ENCODE measurements at places on chromosomes 2 and 18.

GRCh38 chr2:229265727-229266126, 5.4 kb downstream of the PID1 start:
- no peak for DNase-seq

DNA sequence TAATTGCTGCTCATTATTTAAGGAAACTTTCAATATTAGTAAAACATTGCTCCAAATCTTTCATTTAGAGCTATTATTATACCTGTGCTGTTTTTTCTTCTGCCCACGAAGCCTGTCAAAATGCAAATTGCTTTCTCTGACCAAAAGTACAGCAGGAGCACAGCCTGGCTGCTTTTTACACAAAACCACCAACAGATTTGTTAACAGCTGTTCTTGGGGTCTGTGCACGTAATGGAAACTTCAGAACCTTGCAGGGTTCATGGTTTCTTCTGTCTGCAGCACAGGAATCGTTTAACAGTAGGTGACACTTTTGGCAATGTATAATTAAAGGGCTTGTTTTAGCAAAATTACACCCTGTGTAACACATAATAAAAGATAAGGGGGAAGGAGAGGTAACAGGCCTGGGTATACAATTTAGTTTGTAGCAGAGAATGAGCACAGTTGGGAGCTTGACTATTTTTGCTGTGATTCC, 447.3 kb downstream of the KCNJ3 start:
- DNase-seq = no peak

GRCh38 chr2:113309655-113310387, 31.1 kb upstream of the PAX8 start:
- no peak for DNase-seq

DNA sequence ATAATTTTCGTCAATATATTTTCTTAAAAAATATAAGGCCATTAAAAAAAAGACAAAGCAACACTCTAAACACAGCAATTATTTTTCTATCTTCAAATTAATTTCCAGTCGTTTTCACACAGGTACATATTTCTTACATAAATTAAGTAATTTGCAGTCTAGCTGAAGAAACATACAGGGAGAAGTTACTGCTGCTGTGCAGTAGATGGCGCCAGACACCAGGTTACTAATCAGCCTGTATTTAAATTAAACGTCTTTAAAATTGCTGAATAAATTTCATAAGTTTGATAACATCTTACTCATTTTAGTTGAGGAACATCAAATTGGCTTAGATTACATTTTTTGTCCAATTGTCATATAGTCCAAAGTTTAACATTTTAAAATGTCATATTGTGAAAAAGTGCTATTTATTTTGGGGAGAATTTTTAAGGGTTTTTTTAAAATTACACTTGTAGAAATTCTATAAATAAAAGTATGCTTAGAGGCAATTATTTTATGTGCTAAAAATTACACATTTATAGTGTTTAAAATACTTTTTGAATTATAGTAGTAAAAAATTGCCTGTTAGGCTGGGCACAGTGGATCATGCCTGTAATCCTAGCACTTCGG, 88.4 kb downstream of the PMAIP1 start:
- peak; percentile 53 for DNase-seq

DNA sequence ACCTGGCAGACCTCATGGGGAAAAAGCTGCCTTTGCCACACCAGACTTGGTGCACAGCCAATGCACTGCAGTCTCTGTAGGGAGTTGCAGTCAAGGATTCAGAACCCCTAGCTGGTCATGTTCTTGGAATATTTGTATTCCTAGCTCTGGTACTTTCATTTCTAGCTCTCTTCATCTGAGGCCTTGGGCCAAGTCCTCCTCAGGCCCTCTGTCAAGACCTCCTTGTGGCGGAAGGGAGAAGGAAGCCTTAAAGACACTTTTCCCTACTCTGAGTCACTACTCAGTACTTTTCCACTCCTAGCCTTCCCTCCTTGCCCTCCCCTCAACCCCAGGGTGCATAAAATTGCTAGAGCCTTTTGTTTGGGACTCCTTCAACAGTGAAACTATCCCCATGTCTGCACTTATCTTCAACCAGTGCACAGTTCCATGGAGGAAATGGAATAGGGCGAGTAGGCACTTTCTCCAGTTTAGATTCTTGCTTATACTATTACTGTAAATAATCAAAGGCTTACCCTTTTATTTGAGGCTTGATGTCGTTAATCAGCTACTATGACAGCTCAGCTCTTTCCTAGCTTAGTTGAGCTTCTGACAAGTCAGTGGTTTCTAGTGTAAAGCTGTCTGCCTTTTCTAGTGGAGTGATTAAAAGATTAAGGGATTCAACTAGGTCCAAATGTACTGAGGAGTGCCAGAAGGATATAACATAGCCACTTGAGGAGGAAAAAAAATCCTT, 15.8 kb downstream of the M1AP start:
- peak; percentile 18 for DNase-seq

GRCh38 chr2:129478902-129479517, 500.5 kb upstream of the RAB6C start:
- DNase-seq = no peak

DNA sequence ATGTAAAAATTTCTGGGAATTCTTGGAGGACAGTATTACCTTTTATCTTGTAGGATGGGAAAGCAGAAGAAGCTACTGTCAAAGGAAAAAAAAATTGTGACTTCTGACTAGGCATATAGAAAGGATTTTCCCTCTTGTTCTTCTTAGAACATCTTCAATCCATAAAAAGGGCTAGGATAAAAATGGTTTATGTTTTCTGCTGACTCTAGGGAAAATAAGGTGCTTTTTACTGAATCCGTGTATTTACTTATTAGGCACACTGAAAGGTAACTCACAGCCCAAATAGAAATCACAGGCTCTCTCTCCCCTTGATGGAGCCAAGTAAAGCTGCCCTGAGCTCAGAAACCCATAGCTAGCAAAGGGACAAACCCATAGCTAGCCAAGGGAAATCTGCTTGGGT, 74.6 kb downstream of the EPAS1 start:
- no peak for DNase-seq

GRCh38 chr2:99841749-99842148, 300.6 kb downstream of the AFF3 start:
- peak; percentile 41 for DNase-seq

GRCh38 chr2:108145557-108146326, 94.0 kb upstream of the SULT1C3 start:
- peak; percentile 1 for DNase-seq

GRCh38 chr18:79494936-79495335, 99.2 kb downstream of the NFATC1 start:
- DNase-seq = no peak

GRCh38 chr2:120763931-120764330, 28.3 kb downstream of the GLI2 start:
- no peak for DNase-seq

DNA sequence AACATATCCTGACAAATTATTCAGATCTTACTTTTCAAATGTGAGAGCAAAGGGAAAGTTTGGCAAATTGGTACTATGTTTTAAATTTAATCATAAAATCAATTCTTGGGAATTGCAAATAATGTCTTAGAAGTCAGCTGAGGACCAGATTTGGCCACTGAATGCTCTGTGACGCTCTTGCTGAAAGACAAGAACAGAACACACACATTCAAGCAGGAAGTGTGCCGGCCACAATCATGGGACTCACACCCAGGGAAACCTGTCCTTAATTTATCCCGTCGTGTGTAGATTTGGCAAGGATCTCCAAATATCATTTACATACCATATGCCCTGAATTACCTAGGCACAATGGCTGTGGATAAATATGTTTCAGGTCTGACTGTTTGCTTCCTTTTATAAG, 253.1 kb downstream of the TCF4 start:
- no peak for DNase-seq

GRCh38 chr2:141630407-141630930, 500.3 kb downstream of the LRP1B start:
- DNase-seq = no peak

DNA sequence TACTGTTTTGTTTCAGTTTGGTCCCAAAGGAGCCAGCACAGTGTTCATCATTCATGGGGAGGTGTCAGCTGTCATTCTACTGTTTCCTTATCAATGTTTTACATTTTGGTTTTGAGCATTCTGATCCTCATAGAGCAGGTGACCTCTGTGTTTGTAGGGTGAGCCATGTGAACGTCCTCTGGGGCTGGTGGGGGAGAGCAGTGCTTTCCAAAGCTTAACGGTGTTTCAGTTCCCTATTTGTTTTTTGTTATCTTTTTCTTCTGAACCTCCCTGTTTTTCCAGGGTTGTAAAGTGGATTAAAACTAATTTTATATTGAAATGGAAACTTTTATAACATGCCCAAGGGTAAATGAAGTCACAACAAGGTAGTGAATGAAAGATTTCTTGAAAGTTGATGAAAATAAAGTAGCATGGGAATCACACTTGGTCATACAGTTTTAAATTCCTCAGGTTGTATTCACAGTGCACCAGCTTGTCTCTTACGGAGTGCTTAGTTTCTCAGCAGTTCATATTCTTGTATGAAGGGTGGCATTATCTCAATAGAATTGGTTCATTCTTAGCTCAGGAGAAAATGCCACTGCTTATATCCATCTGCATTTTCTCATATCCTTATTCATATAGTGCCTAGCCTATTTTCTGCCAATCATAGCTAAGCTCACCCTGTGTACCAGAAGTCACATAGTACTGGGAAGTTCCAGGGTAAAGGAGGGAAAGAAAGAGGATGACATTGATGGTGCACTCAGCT, 54.5 kb downstream of the MAP4K4 start:
- no peak for DNase-seq

DNA sequence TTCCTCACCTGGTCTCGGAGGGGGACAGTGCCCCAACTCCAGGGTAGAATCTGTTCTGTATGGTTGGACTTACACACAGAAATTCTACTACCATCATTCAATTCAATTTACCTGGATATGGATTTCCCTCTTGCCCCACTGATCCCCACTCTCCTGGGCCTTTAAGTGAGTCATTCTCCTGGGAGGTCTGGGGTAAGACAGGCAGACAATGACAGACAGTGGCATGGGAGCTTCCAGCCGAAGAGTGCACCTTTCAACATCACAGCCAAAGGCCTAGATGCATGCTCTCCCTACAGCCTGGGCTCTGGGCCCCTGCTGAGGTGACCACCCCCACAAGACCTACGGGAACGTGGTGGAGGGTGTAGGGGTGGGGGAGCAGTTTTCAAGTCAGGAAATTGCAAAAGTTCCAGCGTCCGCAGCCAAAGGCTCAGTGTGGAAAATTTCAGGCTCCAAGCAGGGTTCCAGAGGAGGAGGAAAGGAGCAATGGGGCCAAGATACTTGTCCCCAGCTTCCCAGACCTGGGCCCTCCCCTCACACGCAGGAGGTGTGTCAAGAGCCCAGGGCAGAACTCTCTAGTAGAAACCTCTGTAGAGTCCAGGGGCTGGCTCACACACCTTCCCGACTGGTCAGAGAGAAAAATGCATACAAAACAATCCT, 296.4 kb downstream of the CYP26B1 start:
- no peak for DNase-seq

DNA sequence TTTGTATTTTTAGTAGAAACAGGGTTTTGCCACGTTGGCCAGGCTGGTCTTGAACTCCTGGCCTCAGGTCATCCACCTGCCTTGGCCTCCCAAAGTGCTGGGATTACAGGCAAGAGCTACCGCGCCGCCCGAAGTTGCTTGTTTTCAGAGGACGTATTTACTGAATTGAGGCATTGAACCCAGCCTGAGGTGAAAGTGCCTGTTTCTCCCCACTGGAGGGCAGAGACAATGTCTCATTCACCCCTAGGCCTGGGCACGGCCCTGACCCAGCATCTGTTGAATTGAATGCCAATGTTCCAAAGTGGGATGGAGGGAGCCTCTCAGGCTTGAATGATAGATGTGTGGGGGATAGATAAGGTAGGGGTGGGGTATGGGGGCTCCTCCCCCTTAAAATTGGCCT, 4.5 kb upstream of the TMBIM1 start:
- DNase-seq = no peak
